ENCODE measurements at places on chromosomes 16 and 17.

DNA sequence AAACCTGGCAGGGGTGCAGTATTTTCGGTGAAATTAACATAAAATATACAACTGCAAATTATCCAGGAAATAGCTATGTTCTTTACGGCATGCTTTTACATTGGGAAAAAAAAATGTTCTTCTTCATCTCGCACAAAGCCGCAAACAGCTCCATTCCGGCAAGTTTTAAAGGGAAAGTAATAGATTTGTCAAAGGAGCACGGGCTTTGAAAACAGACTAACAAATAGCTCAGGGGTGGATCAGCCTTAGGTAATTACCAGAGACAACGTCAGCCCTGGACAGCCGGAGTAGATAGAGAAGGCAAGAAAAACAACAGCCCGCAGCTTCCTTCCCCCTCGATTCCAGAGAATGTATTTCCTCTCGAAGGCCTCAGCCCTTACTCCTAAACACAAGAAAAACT lies 222.5 kb downstream of the C16orf78 start:
- no peak for DNase-seq

DNA sequence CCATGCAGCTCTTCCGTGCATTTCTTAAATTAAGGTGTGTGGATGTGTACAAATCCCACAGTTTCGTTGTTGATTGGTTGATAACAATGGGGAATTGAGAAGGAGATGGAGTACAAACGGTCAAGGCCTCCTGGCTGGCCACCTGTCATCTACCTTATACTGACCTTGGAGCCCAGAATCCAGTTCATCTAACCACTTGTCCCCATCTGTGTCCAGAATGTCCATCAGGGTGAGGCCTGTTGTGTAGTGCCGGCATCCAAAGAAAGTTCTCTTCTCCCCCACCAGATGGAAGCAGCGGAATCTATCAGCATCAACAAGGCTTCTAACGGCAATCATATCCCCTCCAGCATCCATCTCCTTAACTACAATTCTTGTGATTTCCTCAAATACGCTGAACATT lies 1.5 kb downstream of the GSDMB start:
- no peak for DNase-seq

DNA sequence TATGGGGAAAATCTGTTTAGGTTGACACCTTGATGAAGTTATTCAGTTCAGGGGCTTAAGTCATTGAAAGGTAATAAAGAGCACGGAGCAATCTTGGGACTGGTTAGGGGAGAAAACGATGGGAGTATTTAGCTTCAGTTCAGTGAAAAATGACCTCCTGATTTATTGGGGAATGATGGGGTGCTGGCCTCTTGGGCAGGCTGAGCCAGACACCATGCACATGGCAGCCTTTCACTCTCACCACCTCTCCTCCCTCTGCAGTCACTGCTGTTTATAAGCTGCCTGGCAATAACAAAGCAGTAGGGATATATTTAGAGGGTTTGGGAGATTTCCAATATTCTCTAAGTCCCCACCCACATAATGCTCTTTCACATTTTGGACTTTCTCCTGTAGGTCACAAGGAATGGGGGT lies 140.5 kb upstream of the HS3ST2 start:
- DNase-seq = no peak

- no peak for DNase-seq
These were observed 398.1 kb downstream of the KIF2B start for GRCh38 chr17:54220829-54221228.

Measured in activated T-helper 1 cell treated with Interleukin-2 at 50 U/mL for 16 hours (primary cell).